Neural progenitor cell (in vitro differentiated cells): ENCODE measurements at places on chromosomes 1 and 21. TPM values are rescaled to one million over a fixed set of nuclear protein-coding genes. Genes with fewer than 3 reads are reported as not detected.

DNA sequence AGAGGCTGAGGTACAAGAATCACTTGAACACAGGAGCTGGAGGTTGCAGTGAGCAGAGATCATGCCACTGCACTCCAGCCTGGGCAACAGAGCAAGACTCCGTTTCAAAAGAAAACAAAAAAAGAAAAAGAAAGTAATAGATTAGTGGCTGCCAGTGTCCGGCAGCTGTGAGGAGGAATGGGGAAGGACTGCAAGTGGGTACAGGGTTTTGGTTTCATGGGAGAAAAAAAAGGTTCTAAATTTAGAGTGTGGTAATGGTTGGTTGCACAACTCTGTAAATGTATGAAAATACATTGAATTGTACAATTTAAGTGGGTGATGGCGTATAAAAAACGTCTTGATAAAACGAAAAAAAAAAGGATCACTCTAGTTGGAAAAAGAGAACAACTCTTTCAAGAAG is 6.7 kb downstream of the TAF1A start:
- no peak overlapping the region for H3K4me3 ChIP-seq
- H3K27ac ChIP-seq = no peak overlapping the region
- peaks cover 13% of the 10 kb centered on the region for H3K36me3 ChIP-seq
- no peaks in the 10 kb centered on the region for H3K4me1 ChIP-seq

GRCh38 chr1:162916407-162916806 is 55.4 kb upstream of the CCDC190 start:
- H3K36me3 ChIP-seq = no peaks in the 10 kb centered on the region
- no peaks in the 10 kb centered on the region for H3K27me3 ChIP-seq
- H3K4me1 ChIP-seq = no peaks in the 10 kb centered on the region
- H3K4me3 ChIP-seq = no peak overlapping the region

DNA sequence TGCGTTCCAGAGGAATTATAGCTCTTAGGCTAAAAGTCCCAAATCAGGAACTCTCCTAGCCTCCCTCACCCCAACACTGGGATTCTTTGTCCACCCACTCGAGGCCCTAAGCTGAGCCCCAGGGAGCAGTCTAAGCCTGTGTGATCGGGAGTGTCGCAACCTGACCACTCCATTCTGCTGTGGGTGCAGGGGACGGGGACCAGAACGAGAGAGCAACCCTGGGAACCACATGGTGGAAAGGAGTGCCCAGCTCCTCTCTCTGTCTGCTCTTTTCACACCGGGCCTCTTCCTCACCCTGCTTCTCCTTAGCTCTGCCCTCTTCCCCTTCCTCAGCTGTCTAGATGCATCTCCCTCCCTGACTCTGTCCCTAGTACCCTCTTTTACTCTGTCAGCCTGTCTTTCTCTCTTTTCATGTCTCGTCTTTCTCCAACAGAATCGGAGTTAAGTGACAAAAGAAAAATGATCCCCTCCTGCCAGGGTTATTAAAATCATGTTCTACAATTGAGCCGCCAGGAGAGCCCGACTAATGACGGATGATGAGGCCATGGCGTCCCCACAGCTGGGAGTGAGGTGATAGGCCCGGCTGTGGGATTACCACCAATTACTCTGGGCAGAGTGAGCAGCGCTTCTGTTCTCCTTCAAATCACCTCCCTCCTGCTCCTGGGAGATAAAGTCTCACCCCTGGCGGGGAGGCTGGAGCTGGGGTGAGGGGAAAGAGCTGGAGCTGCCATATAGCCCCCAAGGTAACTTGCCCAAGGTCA is 34.5 kb upstream of the CSF3R start:
- H3K27ac ChIP-seq = no peak overlapping the region
- no peak overlapping the region for H3K4me3 ChIP-seq
- H3K27me3 ChIP-seq = no peaks in the 10 kb centered on the region
- no peaks in the 10 kb centered on the region for H3K36me3 ChIP-seq

DNA sequence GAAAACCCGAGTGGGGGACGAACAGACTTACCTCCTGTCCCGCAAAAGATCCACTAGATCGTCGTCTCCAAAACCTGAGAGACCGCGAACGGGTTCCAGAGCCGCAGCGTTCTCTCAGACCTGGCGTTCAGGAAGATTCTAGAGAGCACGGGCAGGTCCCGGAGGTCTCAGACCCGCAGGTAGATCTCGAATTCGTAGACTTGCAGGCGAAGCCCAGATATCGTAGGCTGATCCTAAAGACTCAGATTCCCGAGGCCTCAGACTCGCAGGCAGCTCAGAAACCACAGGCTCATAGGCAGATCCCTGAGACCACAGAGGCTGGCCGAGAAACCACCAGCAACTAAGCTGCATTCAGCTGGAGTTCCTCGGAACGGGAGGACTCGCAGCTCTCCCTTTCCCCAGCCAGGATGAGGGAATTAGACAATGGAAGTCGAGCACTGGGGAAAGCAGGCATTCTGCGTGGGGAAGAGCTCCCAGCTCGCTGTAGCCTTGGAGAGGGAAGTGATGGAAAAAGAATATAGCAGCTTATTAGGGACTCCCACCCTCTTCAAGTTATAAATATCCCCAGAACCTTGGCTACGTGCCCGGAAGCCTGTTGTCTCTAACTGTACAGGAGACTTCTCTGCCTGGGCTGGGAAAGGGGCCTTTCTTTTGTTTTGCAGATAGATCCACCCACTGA is at the start of gene ZNF436:
Gene ZNF436, minus strand, starts transcription at position 502 of the 679 bp plus-strand sequence. CDS start 1,831 bp downstream, outside the sequence.
- H3K27me3 ChIP-seq = peaks cover 46% of the 10 kb centered on the region
- H3K4me1 ChIP-seq = peaks cover 45% of the 10 kb centered on the region
- peaks cover 4% of the 10 kb centered on the region for H3K36me3 ChIP-seq
- DNase-seq = peak; percentile 67
- H3K4me3 ChIP-seq = peak within 1 kb of the TSS; percentile 79
- peak within 1 kb of the TSS; percentile 89 for H3K27ac ChIP-seq

DNA sequence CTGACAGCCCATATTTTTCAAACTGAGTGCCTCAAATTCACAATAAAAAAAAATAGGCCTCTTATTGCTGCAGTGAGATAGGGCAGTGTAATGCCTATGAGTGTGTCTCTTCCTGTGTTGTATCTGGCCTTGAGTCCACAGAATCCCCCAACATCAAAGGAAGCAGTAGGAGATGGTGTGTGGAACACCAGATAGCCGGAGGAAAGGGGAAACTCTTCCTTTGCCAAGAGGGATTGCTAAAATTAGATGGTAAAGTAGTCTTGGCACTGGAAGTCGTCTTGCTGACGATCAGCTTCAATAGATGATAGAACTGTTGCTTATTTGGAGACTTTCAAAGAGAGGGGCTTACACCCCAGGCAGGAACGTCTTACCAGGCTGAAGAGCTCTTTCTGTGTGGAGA is 51.8 kb downstream of the RUNX1 start:
- peaks cover 6% of the 10 kb centered on the region for H3K4me1 ChIP-seq
- no peak overlapping the region for H3K27ac ChIP-seq
- DNase-seq = no peak
- H3K27me3 ChIP-seq = no peaks in the 10 kb centered on the region
- no peaks in the 10 kb centered on the region for H3K36me3 ChIP-seq

- no peaks in the 10 kb centered on the region for H3K36me3 ChIP-seq
- H3K27me3 ChIP-seq = no peaks in the 10 kb centered on the region
- DNase-seq = no peak
- no peaks in the 10 kb centered on the region for H3K4me1 ChIP-seq
Observed at GRCh38 chr21:44891631-44892031, 18.1 kb upstream of the PTTG1IP start.

DNA sequence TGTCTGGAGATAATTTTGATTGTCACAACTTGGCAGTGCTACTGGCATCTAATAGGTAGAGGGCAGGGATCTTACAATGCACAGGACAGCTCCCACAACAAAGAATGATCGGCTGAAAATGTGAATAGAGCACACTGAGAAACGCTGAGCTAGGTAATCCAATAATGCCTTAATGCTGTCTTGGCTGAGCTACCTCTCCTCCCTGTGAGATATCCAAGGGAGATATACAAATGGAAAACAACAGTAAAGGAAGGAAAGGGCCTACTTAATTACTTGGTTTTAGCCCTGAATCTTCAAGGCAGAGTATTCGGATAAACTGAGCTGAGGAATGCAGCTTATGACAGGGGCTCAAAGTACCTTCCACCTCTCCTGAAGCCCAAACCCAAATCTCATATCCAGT is 2.9 kb downstream of the DNASE2B start:
- DNase-seq = peak; percentile 51
- H3K27ac ChIP-seq = no peak overlapping the region
- H3K36me3 ChIP-seq = no peaks in the 10 kb centered on the region

GRCh38 chr21:14353231-14353630 is 29.7 kb downstream of the HSPA13 start:
- H3K36me3 ChIP-seq = no peaks in the 10 kb centered on the region
- H3K27ac ChIP-seq = no peak overlapping the region
- H3K4me1 ChIP-seq = no peaks in the 10 kb centered on the region

DNA sequence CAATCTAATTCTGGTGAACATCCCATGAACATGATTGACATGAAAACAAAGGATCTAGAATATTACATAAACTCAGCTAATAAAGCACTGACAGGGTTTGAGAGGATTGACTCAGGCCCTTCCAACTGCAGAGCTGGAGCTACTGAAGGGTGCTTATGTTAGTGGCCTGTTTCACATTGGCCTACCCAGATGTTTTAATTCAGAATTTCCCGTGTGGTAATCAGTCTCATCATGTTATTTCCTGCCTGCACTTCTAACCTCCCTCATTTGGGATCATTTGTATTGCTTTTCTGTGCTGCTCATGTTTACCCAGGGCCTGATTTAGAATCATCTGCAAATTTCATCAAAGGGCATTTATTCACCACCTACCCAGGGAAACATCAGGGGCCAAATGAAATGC is 270.3 kb downstream of the PLPP3 start:
- H3K27me3 ChIP-seq = no peaks in the 10 kb centered on the region
- H3K27ac ChIP-seq = no peak overlapping the region
- H3K36me3 ChIP-seq = no peaks in the 10 kb centered on the region
- H3K4me1 ChIP-seq = no peaks in the 10 kb centered on the region
- no peak overlapping the region for H3K4me3 ChIP-seq

DNA sequence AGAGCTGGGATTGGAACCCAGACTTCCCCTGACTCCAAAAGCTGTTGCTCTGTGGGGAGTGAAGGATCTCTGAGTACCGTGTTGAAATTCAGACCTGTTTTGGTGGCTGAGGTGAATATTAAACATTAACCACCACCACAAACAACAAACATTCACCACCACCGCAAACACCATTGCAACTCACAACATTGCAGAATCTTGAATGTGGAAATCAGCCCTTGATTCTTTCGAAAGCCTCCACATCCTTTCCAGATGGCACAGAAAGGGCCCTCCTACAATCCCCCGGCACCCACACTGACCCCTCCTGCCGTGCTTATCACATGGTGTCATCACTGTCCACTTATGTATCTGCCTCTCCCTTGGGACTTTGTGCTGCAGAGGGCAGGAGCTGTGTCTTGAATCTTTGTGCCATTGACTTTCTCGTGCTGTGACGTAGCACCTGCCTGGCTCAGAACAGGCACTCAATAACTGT is 1.4 kb downstream of the CDA start:
- H3K4me3 ChIP-seq = no peak overlapping the region
- H3K36me3 ChIP-seq = no peaks in the 10 kb centered on the region
- H3K27ac ChIP-seq = no peak overlapping the region
- no peaks in the 10 kb centered on the region for H3K27me3 ChIP-seq

GRCh38 chr21:36542312-36543101 is 62.6 kb upstream of the CLDN14 start:
- H3K4me3 ChIP-seq = peak overlapping the region; percentile 37
- H3K36me3 ChIP-seq = no peaks in the 10 kb centered on the region
- H3K4me1 ChIP-seq = peaks cover 12% of the 10 kb centered on the region
- DNase-seq = peak; percentile 54
- H3K27me3 ChIP-seq = peaks cover 24% of the 10 kb centered on the region

DNA sequence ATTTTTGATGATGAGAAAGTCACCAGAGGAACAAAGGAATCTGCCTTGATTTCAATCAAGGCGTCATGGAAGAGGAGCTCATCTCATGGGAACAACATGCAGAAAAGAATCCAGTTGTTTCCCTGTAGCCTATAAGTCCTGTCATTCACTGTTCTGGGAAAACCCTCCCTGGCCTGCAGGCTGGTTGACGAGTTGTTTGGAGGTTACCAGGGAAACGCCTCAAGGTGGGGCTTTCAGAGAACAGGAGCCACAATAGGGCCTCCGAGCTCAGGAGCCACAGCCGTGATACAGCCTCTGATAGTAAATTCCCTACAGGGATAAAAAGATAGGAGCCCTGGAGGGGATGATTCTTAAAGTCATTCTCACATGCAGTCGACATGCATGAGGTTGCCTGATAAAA is 135.2 kb downstream of the PSMG1 start:
- peak; percentile 93 for DNase-seq
- H3K36me3 ChIP-seq = no peaks in the 10 kb centered on the region

GRCh38 chr1:15331734-15332133 is 78.0 kb upstream of the EFHD2 start:
- DNase-seq = no peak
- no peaks in the 10 kb centered on the region for H3K36me3 ChIP-seq
- H3K27ac ChIP-seq = no peak overlapping the region
- no peak overlapping the region for H3K4me3 ChIP-seq

- H3K27me3 ChIP-seq = no peaks in the 10 kb centered on the region
- no peak overlapping the region for H3K4me3 ChIP-seq
- no peaks in the 10 kb centered on the region for H3K36me3 ChIP-seq
- no peaks in the 10 kb centered on the region for H3K4me1 ChIP-seq
- no peak overlapping the region for H3K27ac ChIP-seq
- no peak for DNase-seq
Observed at GRCh38 chr1:168340781-168341482, 60.3 kb downstream of the TBX19 start.

- peaks cover 42% of the 10 kb centered on the region for H3K27me3 ChIP-seq
- peak; percentile 44 for DNase-seq
- no peaks in the 10 kb centered on the region for H3K36me3 ChIP-seq
- H3K27ac ChIP-seq = no peak overlapping the region
Observed at GRCh38 chr1:21668232-21668950, 766 bp downstream of the RAP1GAP start.

GRCh38 chr1:211632808-211633523 is 42.5 kb downstream of the NEK2 start:
- no peak overlapping the region for H3K4me3 ChIP-seq
- H3K36me3 ChIP-seq = no peaks in the 10 kb centered on the region
- no peak overlapping the region for H3K27ac ChIP-seq
- no peaks in the 10 kb centered on the region for H3K27me3 ChIP-seq
- no peak for DNase-seq

DNA sequence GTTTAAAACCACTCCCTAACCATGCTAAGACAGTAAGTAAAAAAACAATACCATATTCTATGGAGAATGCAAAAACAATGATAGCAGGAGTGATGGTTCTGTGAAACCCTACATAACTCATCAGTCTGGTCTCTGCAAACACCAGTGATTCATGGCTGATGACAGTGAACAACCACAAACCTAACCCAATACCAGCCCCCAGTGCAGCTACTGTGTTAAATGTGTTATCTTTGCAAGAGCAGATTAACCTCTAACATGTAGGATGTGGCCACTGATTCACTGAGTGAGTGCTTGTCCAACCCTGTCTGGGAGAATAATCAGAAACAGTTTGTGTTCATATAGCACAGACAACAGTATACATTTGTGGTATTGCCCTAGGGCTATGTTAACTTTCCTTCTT is 100.2 kb upstream of the COG2 start:
- no peak overlapping the region for H3K27ac ChIP-seq
- no peaks in the 10 kb centered on the region for H3K36me3 ChIP-seq
- no peaks in the 10 kb centered on the region for H3K27me3 ChIP-seq
- no peak overlapping the region for H3K4me3 ChIP-seq

The PRAMEF1 gene
- not detected in 2 replicates for total RNA-seq

The RNF186 gene
- not detected in 2 replicates for total RNA-seq

The HNRNPCL1 gene
- not detected in 2 replicates for total RNA-seq

The RNASEL gene
- total RNA-seq = 3.6 and 6.2 TPM in 2 replicates

The PCBP3 gene
- total RNA-seq = 4.6 and 6.7 TPM in 2 replicates

The ARHGEF16 gene
- total RNA-seq = 1.3 and 7.8 TPM in 2 replicates

The BRINP2 gene
- 0.06 TPM in 1 of 2 replicates, not detected in the other for total RNA-seq

The HFM1 gene
- total RNA-seq = 15.1 and 36.3 TPM in 2 replicates

The BEND5 gene
- 15.9 and 17.6 TPM in 2 replicates for total RNA-seq

The KRTAP11-1 gene
- total RNA-seq = not detected in 2 replicates
